Activated T-cell treated with anti-CD3 and anti-CD28 coated beads, Interleukin-2, amount 50 U/mL, for 1 hour (primary cell): ENCODE measurements at places on chromosomes 5 and 9.

- no peak for DNase-seq
Observed at GRCh38 chr5:14590949-14591348, 9.4 kb downstream of the OTULINL start.

- DNase-seq: no peak
Observed at GRCh38 chr5:158718738-158719505, 380.8 kb downstream of the EBF1 start.

DNA sequence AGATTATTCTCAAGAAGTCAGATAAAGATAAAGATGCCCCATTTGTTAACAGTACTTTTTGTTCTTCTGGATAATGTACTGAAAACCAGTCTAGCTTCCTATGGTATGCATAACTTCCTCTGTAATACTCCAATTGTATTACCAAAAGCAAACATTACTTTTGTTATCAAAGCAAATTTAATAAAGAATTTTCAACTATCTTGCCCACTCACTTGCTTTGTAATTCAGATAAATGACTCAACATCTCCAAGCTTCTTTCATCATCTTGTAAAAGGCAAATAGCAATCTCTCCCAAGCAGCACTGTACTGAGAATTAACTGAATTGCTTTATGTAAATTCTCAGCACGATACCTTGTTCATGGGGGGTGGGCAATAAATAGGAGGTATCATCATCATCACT lies 98.3 kb downstream of the NFIB start:
- no peak for DNase-seq

- DNase-seq: no peak
Observed at GRCh38 chr5:23614422-23614821, 107.0 kb downstream of the PRDM9 start.

DNA sequence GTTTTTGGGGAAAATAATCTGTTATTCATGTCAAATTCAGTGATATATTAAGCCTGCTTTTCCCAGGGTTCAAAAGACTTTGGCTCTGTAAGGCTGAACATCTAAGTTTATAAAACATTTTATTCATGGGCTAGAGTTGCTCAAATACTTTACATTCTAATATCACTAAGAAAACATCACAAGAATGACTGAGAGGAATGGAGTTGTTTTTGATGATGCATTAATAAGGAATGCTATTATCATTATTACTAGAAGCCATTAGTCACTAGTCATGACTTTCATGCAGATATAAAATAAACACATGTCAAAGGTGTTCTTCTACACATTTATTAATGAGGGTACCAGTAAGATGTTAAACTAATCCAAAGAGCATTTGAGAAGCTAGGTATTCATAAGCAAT lies 185.5 kb upstream of the KCNN2 start:
- DNase-seq: no peak

DNA sequence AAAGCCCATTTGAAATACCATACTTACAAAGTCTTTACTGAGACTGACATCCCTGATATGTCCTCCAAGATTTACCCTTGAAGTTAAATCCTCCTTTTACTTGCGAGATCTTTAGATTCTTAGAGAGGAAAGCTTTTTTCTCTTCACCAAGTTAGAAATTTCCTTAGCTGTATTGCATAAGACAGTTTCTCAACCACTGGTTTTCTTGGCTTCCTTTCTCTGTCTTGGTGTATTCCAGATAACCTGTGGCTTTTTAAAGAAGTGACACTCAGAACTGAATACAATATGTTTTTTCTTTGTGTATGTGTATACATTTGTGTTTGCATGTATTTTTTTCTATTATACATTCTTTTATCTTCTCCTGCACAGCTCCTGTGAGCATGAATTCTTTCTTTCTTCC lies 65.0 kb downstream of the SNCAIP start:
- DNase-seq: no peak

DNA sequence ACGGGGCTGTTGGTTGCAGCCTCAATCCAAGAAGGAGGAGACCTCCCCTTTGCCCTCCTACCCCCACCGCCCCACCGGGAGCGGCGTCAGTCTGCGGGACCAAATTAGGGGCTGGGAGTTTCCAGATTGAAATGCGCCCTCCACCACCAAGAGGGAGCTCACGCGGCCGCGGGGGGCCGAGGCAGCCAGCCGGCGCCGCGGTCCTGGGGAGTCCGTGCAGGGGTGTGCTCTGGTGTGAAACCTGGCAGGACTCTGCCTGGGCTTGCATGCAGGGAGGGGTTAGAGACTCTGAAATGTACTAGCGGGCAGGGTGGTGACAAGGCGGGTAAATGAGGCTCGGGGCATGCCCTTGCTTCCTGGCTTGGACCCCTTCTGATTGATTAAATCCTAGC lies 989 bp upstream of the FBN2 start:
- no peak for DNase-seq

DNA sequence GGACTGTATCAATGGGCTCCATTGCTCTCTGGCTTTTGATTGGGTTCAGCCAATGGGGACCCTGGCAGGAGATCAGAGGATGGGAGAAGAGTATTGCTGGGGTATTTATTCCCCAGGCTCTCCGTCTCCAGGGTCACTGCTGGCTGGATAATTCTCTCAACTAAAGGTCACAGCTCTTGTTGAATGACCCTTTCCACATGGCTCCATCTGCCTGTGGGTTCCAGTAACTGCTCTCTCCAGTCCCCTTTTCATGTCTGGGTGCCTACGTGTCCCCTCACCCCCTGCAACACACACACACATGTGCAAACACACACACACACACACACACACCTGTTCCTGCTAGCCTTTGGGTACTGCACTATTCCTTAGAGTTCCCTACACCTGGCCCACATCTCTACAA lies 53.9 kb upstream of the RIC1 start:
- no peak for DNase-seq

DNA sequence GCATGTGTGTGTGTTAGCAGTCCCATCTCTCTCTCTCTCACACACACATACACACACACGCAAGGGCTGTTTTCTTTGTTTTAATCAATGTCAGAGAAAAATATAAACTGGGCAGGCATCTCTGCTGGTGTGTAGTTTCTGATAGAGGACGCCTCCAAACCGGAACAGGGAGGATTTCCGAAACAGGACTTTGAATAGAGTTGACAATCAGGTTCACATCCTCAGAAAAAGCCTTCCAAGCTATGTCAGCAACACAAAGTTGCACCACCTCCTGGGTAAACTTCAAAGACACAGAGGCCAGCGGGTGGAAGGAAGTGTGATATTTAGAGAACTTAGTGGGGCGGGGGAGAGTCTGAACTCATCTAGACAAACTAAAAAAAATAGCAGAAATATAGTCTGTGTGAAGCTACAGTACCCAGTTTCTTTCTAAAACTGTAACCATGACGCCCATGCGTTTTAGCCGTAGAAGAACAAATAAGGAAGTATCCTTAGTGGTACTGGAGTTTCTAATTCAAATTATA lies 1.2 kb downstream of the ST8SIA4 start:
- DNase-seq: peak; percentile 50
